ENCODE measurements at places on chromosomes 3 and 15. TPM values are rescaled to one million over a fixed set of nuclear protein-coding genes. Genes with fewer than 3 reads are reported as not detected.

DNA sequence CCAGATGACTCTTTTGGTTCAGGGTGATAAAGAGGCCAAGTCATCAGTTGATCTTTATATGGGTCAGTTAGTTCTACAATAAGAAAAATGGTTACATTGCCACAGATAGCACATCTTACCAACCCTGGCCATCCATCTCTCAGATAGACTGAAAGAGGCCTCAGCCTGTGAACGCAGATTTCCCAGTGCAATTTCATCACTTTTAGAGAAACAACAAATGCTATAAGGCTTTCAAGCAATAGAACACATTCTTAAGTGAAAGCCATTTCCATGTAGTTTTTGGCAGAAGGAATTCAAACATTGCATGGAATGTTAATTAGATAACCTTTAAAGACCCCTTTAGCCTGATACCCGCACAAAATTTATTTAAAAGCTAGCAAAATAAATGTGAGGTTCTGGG is 200.6 kb upstream of the ZBTB20 start:
- H3K4me1 ChIP-seq: no peaks in the 10 kb centered on the region
- H3K27me3 ChIP-seq: no peaks in the 10 kb centered on the region
- no peak overlapping the region for H3K4me3 ChIP-seq
- no peak overlapping the region for H3K27ac ChIP-seq

DNA sequence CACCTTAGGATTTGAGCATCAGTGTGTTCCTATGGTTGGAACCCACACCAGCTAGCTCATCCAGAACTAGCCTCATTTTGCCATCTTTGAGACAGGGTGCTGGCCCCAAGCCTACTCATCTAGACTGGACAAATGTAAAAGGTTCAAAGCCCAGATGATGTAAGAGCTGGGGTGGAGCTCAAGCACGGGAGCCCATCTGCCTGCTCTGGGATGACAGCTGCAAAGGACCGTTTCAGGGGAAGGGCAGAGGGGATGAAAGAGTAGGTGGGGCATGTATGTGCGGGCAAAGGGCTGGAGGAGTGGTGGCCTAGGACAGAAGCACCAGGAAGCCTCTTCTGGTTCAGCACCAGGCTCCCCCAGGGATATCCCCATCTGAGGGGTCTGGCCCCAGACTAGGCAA is 15.8 kb downstream of the CLK3 start:
- H3K27ac ChIP-seq: no peak overlapping the region
- peaks cover 43% of the 10 kb centered on the region for H3K36me3 ChIP-seq
- no peak overlapping the region for H3K4me3 ChIP-seq
- no peaks in the 10 kb centered on the region for H3K27me3 ChIP-seq
- H3K4me1 ChIP-seq: no peaks in the 10 kb centered on the region

- peaks cover 4% of the 10 kb centered on the region for H3K4me1 ChIP-seq
- no peak overlapping the region for H3K4me3 ChIP-seq
- no peak for DNase-seq
These were observed 417.8 kb upstream of the TPM1 start for GRCh38 chr15:62624547-62625378.

- H3K4me1 ChIP-seq: no peaks in the 10 kb centered on the region
- H3K36me3 ChIP-seq: no peaks in the 10 kb centered on the region
- no peak for DNase-seq
- no peaks in the 10 kb centered on the region for H3K27me3 ChIP-seq
- H3K4me3 ChIP-seq: no peak overlapping the region
These were observed 335.1 kb downstream of the EFHB start for GRCh38 chr3:19598870-19599269.

The PRSS50 gene
- total RNA-seq: 2.6 TPM

GRCh38 chr15:56894601-56895000 is 23.8 kb upstream of the TCF12 start:
- H3K4me3 ChIP-seq: no peak overlapping the region
- no peak overlapping the region for H3K27ac ChIP-seq
- no peaks in the 10 kb centered on the region for H3K27me3 ChIP-seq
- H3K4me1 ChIP-seq: no peaks in the 10 kb centered on the region
- H3K36me3 ChIP-seq: no peaks in the 10 kb centered on the region

All from body of pancreas (tissue), 4 donors.